Liver (tissue), 10 donors: ENCODE measurements at places on chromosomes 1 and 21. TPM values are rescaled to one million over a fixed set of nuclear protein-coding genes. Genes with fewer than 3 reads are reported as not detected.
A peak's percentile ranks its signal among the peaks of the same experiment; 100 is the strongest.

DNA sequence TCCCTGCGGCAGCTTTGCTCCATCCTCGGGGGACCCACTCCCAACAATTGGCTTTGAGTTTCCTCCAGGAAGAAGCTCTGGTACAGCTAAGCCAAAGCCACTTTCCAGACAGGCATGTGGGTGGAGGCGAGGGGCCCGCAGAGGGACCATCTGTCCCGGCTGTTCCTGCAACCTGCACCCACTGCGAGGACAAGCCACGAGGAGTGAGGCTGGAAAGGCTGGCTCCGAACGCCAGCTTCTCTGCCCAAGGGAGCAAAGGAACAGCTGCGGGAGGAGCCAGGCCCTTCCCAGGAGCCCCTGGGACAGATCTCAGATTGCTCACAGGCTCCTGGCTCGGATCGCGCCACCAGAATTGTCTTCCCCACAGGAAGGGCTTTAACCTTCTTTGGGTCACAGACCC is 28.3 kb upstream of the PEF1 start:
- DNase-seq, result no peak

GRCh38 chr1:177132141-177132540 is 32.4 kb downstream of the ASTN1 start:
- DNase-seq, result no peak

- no peak for DNase-seq
Measured at GRCh38 chr1:246579818-246580217, 13.6 kb downstream of the CNST start.

GRCh38 chr1:99677416-99677815 is 31.5 kb downstream of the PALMD start:
- no peak for DNase-seq

DNA sequence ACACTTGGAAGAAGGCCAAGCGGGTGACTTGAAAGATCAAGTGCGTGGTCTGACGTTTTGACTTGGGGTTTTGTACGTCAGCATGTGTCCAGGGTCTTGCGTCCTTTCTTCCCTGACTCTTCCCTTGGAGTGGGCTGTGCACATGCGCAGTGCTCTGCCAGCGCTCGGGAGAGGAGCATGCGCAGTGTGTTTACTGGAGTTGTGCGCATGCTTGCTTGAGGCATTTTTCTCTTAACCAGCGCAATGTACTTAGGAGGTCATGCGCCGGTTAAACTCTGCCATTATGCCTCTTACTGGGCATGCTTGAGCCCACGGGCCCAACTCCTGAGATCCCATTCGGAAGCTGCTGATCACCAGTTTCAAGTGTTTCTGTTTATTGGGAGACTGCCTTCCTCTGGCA is 242.5 kb upstream of the AJAP1 start:
- no peak for DNase-seq

- no peak for DNase-seq
Measured at GRCh38 chr1:42364542-42364941, 16.1 kb upstream of the RIMKLA start.

DNA sequence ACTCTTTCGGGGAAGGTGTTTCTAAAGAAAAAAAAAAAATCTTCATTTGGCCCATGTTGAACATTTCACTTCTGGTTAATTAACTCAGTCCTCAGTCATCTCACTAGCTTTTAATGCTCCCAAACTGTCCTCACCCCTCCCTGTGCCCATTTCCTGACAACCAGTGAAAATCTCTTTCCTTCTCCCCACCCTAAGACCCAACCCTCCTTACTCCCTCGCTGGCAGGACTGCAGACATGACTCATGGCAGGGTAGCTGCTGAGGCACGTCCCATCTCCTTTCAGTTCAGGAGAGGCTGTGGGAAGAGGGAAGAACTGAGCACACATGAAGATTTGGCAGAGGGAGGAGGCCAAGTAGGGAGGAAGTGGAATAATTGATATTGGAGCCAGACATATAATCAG is 12.6 kb downstream of the PKP1 start:
- DNase-seq, result no peak

DNA sequence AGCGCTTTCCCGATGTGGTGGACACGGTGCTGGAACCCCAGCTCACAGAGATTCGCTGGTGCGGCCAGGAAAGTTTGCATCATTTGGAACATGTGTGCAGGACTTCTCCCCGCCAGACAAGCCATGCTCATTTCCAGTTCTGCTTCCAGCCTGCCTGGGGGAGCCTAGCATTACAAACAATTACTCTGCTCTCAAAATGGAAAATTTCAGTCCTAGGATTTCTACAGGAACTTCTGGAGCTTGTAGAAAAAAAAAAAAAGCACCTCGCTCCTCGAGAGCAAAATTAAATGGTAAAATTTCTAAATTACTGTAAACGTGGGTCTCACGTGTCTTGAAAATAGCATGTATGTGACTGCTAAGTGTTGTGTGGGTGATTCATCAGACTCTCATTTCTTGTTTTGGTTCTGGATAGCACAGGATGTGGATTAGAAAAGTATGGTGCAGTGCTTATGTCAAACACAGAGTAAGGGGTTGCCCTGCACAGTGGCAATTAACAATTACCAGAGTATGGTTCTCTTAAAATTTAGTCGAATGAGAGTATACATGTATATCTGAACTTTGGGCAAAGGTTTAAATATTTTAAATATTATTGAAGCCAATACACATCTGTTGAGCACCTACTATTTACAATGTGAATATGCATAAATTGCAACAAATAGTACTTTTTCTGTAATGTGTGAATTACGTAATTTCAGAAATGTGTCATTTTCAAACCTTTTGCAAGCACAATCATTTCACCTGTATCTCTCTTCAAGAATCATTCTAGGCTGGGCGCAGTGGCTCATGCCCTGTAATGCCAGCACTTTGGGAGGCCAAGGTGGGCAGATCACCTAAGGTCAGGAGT is 61.8 kb upstream of the PTGFRN start:
- DNase-seq, result no peak

DNA sequence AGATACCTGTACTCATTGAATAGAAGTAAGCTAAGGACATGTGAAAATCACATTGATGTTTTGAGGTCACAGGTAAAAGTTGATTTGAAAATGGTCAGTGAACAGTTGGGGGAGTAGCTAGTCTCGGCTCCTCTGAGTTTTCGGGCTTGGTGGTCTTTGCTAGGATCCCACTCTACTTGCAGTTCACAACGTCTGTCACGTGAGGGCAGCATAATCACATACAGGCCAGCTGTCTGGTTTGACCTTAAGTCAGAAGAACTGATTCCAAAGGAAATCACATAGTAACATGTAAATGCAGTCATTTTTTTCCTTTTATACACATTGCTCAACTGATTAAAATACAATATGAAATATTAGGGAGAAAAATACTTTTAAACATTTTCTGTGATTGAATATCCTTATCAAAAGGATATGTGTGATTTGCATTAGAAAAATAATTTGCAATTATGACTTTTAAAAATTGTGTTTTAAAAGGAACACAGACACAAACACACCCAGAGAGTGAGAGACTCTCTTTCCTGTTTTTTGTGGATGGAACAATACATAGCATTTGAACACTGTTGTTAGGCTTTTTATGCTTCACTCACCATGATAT is 21.8 kb upstream of the PDC start:
- peak; percentile 56 for DNase-seq

- no peak for DNase-seq
Measured at GRCh38 chr1:25813734-25814471, 5.9 kb upstream of the MTFR1L start.

DNA sequence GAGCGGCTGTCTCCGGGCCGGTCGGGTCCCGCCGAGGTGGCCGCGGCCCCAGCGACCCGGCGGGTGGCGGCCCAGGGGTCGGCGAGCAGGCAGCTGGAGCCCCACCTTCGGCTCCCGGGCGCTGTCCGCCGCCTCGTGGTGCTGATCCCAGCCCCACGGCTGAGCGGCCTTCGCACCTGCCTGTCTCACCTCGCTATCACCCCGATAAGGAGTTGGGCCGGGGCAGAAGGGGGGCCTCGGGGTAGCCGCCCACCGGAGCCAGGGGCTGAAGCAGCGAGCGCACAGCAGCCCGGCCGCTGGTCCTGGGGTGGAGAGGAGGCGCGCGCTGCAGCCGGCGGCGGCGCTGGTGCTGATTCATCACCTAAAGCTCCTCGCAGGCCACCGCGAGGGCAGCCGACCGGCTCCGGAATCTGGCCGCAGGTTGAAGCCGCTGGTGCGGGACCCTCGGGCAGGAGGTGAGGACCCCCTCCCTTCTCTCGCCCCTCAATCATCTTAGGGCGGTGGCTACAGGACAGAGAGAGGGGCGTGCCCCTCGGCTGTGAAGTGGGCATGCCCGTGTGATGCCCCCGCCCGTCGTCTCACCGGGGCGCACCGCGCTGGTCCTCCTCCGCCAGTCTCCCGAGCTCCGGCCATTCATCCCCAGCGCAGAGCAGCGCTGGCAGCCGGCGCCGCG is 575 bp downstream of the TRIM67 start:
- peak; percentile 72 for DNase-seq

DNA sequence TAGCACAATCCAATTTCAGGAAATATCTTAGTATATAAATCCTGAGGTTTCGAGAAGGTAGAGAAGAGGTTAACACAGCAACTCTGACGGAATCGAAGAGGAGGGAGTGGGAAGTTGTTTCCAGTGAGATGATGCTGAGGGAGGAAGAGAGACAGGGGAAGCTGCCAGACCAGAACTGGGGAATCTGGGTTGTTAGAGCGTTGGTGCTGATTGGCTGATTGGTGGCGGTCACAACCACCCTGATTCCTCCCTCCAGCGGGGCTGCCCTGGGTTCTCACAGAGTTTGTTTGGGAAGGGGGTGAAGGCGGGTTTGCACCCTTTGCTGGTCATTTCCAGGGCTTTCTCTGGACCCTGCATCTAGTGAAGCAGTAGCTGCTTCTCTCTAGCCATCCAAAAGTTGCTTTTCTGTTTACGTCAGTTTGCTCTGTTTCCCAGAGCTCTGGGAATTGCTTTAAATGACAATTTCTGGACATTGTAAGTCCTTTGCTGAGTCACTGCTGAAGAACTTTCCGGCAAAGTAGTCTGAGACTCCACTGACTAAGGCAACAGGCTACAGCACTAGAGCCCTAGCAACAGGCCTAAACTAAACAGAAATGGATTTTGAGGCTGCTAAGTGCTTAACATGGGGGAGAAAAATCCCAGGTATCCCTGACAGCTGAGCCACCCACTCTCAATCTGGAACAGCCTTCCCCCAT is 90.1 kb downstream of the TENT5C start:
- no peak for DNase-seq

The BTBD19 gene
- 3.1 TPM for total RNA-seq

The GPX7 gene
- total RNA-seq, result 33.0 TPM

The FCGR3A gene
- total RNA-seq, result 37.7 TPM

The KCNN3 gene
- total RNA-seq, result 0.14 TPM

The CSRP1 gene
- 42.7 TPM for total RNA-seq

The BRINP3 gene
- not detected for total RNA-seq
